CD4-positive, alpha-beta T cell treated with Interleukin-4 for 4 hours (primary cell): ENCODE measurements at places on chromosomes 3 and 15.

DNA sequence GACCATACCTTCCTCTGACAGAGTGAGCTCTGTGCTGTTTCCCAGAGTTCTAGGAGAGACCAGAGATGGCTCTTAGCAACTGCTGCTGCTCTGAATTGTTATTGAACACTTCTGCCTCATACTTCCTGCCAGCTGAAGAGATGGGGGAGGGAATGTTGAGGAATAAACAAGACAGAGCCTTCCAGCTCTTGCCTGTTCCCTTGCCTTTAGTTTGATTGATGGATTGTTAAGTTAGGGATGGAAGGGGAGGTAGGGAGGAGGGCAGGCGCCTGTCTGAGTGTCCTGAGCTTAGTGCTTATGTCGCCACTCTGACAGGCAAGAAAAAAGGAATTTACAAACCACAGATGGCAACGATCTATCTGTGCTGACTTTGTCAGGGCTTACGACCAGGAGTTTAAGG lies 42.8 kb downstream of the ZNF609 start:
- peak; percentile 17 for DNase-seq

- DNase-seq = no peak
Measured at GRCh38 chr3:99143493-99143892, 242.0 kb upstream of the DCBLD2 start.

- no peak for DNase-seq
Measured at GRCh38 chr3:97131476-97131875, 317.1 kb downstream of the EPHA6 start.

DNA sequence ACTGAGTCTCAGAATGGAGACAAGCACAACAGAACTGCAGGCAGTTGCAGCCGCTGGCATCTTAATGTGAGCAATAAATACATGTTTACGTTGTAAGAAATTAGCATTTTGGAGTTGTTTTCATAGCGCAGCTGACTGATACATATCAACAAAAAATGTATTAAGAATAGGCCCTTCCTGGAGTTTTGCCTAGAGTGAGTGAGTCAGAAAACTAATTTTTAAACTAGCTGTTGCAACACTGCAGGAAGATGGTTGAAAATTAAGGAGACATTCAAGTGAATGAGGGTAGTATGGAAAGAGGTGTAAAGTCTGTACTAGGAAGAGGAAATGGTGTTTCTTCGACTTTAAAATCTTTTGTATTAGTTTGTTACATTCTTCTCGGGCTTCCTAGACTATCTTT lies 39.6 kb upstream of the TIMP4 start:
- no peak for DNase-seq

DNA sequence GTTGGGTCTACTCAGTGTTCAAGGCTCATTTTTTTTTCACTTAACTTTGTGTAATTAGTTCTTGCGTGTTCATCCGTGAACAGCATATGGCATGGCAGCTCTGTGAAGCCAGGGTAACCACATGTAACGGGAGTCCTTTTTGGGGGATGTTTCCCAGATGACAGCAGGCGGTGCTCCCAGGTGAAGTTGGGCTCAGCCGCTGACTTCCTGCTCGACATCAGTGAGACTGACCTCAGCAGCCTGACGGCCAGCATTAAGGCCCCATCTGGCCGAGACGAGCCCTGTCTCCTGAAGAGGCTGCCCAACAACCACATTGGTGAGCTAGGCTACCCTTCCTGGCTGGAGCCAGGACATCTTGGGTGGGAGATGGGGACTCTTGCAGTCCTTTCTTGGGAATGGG lies 62.7 kb downstream of the DNASE1L3 start:
- no peak for DNase-seq

GRCh38 chr15:55981582-55982249 lies 11.7 kb downstream of the NEDD4 start:
- no peak for DNase-seq

DNA sequence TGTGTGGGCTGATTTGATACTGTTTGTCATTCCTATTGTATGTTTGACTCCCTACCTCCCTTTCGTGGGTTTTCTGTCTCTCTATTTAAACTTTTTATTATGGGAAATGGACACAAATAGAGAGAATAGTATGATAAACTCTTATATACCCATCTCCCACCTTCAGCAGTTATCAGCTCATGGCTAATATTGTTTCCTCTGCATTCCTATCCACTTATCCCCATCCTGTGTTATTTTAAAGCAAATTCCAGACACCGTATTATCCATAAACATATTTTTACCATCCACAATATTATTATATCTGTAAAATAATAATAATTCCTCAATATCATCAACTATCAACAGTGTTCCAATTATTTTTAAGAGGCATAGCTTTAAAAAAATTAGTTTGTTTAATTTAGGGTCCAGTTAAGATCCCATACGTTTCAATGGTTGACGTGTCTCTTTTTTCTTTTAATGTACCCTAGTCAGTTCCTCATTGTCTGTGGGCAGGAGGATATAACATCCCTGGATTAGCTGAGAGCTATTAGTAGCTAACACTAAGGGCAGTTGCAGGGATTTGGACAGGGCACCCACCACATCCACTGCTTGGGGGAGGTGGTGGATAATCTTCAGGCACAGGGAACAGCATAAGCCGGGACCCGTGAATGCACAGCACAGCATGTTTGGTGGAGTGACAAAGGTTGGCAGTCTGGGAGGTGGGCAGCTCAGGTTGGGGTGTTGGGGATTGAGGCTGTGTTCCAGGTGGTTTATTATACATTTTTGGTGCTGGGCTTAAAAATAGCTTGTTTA lies 23.5 kb downstream of the PLCL2 start:
- no peak for DNase-seq
